Suppressor macrophage (primary cell): ENCODE measurements at places on chromosomes 2 and 18.

DNA sequence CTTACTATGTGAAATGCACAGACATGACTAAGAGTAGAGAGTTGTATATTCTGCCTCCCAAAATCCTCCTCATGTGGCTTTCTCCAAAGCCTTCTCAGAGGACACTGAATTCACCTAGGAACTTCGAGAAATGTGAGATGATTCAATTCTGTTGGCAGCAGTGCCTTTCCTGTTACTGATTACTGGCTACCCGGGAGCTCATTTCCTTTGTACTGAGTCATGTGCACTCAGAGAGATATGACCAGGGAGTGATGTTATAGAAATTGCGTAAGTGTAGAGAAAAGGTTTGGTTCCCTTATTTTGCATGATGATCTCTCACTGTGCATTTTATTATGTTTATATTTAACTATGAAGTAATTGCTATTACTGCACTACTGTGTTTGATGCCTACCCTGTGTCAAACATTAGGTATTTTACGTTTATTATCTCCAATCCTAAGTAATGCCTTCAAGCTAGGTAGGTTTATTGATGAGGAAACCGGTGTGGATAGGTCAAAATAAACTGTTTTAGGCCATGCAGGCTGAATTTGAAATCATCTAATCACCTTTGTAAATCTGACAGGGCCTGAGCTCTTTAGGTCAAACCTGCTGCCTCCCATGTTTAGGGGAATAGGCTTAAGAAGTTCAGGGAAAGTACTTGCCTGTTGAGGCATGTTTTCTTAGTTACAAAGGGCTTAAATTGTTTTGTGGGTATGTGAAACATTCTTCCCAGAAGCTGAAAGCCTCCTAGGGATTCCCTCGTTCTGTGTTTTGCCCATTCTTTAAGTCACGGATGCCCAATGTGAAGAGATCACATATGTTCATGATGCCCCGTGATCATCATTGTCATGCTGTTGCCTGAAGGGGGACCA, 86.8 kb downstream of the FMNL2 start:
- peak; percentile 83 for DNase-seq

DNA sequence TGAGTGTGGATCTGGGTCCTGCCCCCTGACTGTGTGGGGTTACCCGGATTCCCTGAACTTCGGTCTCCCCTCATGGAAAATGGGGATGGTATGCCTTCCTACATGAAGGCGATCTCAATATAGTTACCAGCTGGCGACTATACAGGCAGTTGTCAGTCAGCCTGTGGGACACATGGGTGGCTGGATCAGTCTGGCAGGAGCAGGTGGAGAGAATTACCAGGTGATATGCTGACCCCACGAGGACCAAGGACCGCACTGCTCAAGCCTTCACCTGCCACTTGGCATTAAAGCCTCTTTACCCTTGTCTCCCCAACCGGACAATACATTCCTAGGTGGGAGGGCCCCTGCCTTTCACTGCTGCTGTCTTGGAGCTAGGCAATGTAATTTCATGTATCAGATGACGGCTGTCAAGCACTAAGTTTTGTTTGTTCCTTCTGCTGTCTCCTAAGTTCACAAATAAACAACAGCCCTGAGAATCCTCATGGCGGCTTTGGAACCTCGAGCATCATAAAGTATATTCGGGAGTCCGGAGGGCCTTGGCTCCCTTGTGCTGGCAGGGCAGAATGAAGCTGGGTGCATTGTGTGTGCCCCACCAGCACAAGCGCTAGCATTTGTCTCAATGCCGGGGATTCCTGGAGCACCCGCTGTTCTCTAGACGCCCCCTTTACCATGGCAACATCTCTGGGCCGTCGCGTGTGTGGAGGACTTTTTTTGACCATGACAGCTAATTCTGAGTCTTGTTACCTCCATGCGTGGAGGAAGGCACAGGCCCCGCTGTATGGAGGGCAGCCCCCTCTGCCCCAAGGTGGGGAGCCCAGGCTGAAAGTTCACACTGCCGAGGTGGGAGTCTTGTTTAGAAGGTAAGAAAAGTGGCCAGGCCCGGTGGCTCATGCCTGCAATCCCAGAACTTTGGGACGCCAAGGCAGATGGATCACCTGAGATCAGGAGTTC, 48.6 kb downstream of the PDCL3 start:
- no peak for DNase-seq

DNA sequence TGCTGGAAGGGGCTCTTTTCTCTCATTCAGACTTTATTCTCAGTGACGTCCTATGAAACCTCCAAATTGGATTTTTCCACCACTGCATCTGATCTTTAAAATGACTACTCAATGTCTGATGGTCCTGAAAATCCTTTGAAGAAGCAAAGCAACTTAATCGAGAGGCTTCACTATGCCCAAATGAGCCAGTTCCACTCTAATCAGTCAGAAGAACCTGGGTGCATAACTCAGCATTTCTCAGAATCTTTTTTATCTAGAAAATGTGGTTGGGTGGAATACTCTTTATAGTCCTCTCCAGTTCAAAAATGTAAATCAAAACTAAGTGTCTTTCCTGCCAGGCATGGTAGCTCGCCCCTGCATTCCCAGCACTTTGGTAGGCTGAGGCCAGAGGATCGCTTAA, 60.7 kb downstream of the PRELID3A start:
- no peak for DNase-seq

- no peak for DNase-seq
Observed at GRCh38 chr2:54772110-54772509, 48.6 kb downstream of the EML6 start.

DNA sequence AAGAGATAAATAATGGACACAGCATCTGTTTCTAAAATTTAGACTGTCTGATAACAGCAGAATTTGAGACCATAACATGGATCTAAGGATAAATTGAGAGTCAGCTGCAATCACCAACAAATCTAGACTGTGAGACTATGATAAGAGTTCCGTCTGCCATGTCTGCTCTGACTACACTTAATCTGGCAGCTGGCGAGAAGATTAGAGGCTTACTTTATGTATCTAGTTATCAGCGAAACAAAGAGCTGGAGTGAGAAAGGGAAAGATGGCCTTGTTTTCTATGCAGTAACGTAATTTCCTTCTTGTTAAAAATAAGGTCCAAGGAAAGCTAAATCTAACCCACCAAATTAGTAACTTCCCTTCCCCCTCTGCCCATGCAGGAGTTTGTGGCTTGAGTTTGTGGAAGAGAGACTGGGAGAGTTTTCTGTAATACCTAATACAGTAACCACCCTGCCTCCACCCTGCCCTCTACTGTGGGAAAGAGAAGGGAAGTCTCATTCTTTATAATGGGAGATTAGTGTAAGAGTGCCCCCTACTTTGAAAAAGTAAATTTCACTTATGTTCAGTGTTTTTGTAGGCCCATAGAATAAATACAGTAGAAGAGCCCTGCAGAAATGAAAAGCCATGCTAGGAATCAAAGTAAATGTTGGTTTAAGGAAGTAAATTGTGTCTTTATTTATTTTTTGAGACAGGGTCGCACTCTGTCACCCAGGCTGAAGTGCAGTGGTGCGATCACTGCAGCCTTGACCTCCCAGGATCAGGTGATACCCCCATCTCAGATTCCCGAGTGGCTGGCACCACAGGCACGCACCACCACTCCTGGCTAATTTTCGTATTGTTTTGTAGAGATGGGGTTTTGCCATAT, 27.5 kb downstream of the EML4 start:
- DNase-seq, result peak; percentile 82

DNA sequence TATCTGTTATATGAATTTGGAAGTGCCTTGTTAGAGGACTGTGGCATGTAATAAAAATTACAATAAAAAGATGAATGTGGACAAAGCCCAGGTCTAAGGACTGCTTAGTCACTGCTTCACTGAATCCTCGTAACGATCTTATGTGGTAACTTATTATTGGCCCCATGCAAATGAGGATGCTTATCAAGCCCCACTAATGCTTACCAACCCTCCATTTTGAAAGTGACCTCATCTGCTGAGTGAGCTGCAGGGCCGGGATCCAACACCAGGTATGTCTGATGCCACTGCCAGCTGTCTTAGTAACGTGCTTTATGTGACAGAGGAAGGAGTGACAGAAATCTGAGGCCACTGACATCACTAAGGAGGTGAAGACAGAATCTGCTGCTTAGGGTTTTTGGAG, 65.3 kb upstream of the CCDC85A start:
- no peak for DNase-seq

GRCh38 chr18:62249478-62250097, 62.5 kb downstream of the RELCH start:
- peak; percentile 83 for DNase-seq

DNA sequence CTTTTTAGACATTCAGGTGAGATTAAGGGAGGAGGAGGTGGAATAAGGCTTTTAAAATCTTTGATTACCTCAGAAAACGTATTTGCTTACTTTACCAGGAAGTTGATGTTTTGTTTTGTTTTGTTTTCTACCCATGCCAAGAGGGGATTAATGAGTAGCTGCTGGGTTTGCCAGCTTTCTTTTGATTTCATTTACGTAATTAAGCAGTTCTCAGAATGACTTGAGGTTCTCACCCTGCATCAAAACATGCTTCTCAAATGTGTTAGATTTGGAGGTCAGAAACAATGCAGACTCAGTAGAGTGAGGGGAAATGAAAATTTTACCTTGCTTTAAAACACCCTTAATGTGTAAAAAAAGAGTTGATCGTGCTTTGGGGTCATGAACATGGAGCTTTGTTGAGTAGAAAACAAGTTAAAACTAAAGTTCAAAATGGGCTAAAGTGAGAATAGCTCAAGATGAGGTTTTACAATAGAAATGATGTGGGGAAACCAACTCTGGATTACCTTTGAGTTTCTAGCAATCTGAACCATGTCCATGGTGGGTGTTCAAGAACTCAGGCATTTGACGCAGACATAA, 217.1 kb upstream of the EPAS1 start:
- DNase-seq, result no peak

DNA sequence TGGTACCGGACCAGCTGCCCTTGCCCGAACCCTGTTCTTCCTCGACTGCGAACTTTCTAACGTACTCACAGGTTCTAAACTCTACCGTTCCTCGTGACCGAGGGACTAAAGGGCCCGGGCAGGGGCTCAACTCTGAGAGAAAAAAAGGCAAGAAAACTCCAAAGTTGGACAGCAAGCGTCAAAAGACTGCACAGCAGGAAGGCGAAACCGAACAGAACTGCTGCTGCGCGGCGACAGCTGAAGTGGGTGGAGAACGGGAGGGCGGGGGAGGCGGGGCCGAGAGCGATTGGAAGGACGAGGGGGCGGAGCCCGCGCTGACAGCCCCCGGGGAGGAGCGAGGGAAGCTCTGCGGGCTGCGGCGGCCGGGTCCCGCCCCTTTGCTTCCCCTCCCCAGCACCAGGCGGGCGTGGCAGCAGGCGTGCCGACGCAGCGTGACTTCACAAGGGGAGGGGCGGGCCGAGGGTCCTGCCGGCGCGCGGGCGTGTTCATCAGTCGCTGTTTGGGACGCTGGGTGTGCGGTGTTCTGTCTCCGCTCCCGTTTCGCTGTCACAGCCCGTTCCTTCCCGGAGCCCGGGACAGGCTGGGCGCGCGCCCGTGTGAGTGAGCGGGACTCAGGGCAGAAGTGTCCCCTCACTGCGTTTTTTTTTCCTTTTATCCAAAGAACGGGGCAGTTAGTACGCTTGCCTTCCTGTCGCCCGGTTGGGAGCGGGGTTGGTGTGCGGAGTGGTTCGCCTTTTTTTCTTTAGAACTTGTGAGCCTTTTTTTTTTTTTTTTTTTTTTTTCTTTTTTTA, at the start of gene NABP1:
TSS of gene NABP1 (plus strand) at position 491 of the 791 bp plus-strand sequence. CDS start 479 bp downstream, outside the sequence.
- peak; percentile 99 for DNase-seq

GRCh38 chr2:30590407-30590806, 143.4 kb downstream of the LCLAT1 start:
- DNase-seq, result no peak

DNA sequence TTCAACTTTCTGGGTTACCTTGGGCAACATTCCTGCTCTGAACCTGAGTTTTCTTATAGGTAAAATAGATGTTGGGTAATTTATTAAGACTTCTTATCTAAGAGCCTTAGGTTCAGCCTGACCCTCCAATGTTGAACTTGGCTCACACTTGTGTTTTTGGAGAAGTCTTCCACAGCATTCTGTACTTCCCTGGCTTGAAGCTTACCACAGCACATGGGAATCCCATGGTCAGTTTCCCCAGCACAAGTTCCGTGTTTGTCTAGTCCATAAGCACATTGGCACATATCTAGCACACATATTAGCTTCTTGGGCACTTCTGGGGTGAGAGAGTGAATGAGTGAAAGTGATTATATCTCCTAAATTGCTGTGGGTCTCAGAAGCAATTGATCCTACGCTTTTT, 782.5 kb upstream of the HS6ST1 start:
- no peak for DNase-seq

GRCh38 chr18:11990539-11990938, 9.2 kb downstream of the IMPA2 start:
- DNase-seq, result no peak

GRCh38 chr2:43136876-43137275, 89.5 kb downstream of the ZFP36L2 start:
- no peak for DNase-seq

- DNase-seq, result no peak
Observed at GRCh38 chr18:39549144-39549543, 1983.5 kb upstream of the CELF4 start.

DNA sequence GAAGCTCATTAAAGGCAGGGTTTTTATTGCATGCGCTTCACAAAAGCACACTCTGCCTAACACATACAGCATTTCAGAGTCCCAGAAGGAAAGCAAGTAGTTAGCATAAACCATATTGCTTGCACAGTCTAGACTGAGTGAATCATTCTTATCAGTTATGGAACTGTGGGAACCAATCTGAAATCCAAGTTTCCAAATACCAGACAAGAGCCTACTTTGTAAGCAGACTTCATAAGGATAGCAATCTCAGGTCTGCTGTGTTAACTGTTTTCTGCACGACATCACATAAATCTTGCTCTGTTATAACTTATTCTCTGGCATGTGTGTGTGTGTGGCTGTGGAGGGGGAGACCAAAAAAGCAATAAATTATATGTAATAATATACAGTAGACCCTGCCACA, 608.1 kb upstream of the REG3G start:
- DNase-seq, result no peak

GRCh38 chr2:51597086-51597485, 565.2 kb upstream of the NRXN1 start:
- DNase-seq, result no peak

DNA sequence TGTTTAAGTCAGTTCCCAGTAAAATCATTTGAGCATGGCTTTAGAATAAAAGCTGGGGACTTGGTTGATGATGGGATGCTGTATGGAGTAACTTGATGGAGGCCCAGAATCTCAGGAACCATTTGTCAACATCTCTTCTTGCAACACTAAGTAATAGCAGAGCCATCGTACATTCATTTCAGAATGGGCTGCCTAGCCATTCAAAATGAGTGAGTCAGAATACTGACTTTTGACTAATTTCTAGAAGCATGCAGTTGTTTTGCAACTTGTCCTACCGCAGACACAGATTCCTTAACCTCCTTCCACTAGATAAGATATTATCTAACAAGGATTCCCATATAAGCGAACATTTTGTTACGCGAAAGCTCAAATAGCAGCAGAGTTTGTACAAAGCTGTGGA, 229.5 kb downstream of the CNTNAP5 start:
- no peak for DNase-seq

- no peak for DNase-seq
Observed at GRCh38 chr18:58726671-58727070, 55.4 kb downstream of the MALT1 start.

- DNase-seq, result no peak
Observed at GRCh38 chr18:13222856-13223281, 4.3 kb downstream of the LDLRAD4 start.

GRCh38 chr2:196748123-196748522, 51.4 kb downstream of the GTF3C3 start:
- DNase-seq, result no peak
